Activated CD4-positive, alpha-beta memory T cell treated with anti-CD3 and anti-CD28 coated beads, Interleukin-2, amount 10 ng/mL, durations not matched to agents 7 days and 5 days (primary cell): ENCODE measurements at places on chromosomes 12 and 14. TPM values are rescaled to one million over a fixed set of nuclear protein-coding genes. Genes with fewer than 3 reads are reported as not detected.

DNA sequence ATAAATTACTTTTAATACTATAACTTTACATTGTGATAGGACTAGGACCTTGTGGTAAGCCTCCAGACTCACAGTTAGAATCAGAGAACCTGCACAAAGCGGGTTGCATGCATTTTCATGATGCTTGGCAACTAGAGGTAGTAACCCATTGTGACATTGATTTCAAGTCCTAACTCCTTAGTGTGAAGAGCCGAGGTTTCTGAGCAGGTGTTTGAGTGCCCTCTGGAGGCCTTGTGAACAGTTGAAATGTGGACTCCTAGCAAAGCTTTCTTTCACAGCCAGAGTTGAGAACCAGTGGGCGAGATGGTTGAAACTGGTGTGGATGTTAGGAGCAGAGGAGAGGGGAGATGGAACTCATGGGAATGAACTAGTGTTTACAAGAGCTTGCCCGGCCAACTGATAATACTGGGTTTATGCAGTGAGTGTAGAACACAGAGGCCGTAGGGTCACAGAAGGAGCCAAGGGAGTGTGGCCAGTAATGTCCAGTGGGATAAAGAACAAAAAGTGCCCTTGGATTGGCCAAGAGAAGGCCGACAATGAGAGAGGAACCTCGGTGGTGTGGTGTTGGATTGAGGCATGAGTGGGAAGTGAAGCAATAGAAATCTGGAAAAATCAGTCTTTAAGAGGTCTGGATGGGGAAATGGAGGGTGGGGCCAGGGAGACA is 10.9 kb downstream of the ZNF664 start:
- H3K27ac ChIP-seq: no peak overlapping the region
- H3K27me3 ChIP-seq: no peaks in the 10 kb centered on the region
- H3K4me1 ChIP-seq: peaks cover 6% of the 10 kb centered on the region
- H3K4me3 ChIP-seq: no peak overlapping the region

Gene ABCC9
- not detected for total RNA-seq

DNA sequence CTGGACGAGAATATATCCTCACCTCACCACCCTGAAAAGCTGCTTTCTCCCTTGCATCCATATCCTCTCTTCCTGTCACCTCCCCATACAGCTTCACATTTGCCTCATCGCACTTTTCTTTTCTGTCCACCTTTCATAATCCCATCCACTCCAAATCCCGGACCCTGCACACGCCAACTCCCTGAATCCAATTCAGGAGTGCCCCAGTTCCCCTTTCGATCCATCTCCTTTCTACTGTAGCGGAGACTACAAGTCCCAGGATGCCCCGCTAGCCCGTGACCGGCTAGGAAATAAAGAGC is 2.5 kb downstream of the TMEM253 start:
- DNase-seq: no peak
- H3K27ac ChIP-seq: peak overlapping the region; percentile 78
- peaks cover 53% of the 10 kb centered on the region for H3K4me1 ChIP-seq
- H3K36me3 ChIP-seq: no peaks in the 10 kb centered on the region
- H3K4me3 ChIP-seq: peak overlapping the region; percentile 88

Gene MANSC4
- total RNA-seq: not detected

DNA sequence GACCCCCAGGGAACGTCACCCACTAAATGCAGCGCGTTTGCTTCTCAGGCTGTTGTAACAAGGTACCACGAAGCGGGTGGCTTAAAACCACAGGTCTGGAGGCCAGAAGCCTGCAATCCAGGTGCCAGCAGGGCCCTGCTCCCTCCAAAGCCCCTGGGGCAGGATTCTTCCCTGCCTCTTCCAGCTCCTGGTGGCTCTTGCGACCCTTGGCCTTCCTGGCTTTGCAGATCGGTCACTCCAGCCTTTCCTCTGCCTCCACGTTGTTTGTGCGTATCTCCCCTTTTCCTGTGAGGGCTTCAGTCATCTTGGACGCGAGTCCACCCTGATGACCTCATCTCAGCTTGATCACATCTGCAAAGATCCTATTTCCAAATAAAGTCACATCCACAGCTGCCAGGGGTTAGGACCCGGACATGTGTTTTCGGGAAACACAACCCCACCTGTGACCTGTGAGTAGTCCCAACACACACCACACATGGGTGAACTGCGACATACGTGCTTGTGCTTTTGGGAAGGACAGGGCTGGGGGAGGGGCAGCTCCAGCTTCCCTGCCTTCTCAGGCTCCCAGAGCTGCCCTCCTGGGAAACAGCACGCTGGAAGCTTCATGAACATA is 114.5 kb upstream of the NCOR2 start:
- no peaks in the 10 kb centered on the region for H3K36me3 ChIP-seq
- H3K27me3 ChIP-seq: peaks cover 7% of the 10 kb centered on the region
- H3K27ac ChIP-seq: no peak overlapping the region
- H3K4me1 ChIP-seq: peaks cover 29% of the 10 kb centered on the region

- H3K36me3 ChIP-seq: no peaks in the 10 kb centered on the region
- peak overlapping the region; percentile 79 for H3K27ac ChIP-seq
- no peaks in the 10 kb centered on the region for H3K27me3 ChIP-seq
- DNase-seq: peak; percentile 43
- peak overlapping the region; percentile 21 for H3K4me3 ChIP-seq
- peaks cover 86% of the 10 kb centered on the region for H3K4me1 ChIP-seq
These were observed 9.8 kb downstream of the CTDSP2 start for GRCh38 chr12:57836442-57837375.

- H3K4me1 ChIP-seq: peaks cover 28% of the 10 kb centered on the region
- H3K4me3 ChIP-seq: no peak overlapping the region
- no peak overlapping the region for H3K27ac ChIP-seq
- DNase-seq: no peak
- H3K36me3 ChIP-seq: no peaks in the 10 kb centered on the region
These were observed 2.3 kb upstream of the PRPH start for GRCh38 chr12:49292729-49293055.

Gene MFAP5
- not detected for total RNA-seq

GRCh38 chr12:57090924-57091637 is 2.2 kb downstream of the NAB2 start:
- no peaks in the 10 kb centered on the region for H3K27me3 ChIP-seq
- H3K36me3 ChIP-seq: peaks cover 24% of the 10 kb centered on the region
- no peak for DNase-seq
- H3K4me3 ChIP-seq: peak overlapping the region; percentile 31
- no peak overlapping the region for H3K27ac ChIP-seq

Gene ERP27
- 7.2 TPM for total RNA-seq

Gene P3H3
- total RNA-seq: 0.18 TPM

GRCh38 chr14:80845856-80846255 is 95.7 kb downstream of the CEP128 start:
- no peak overlapping the region for H3K27ac ChIP-seq
- no peak overlapping the region for H3K4me3 ChIP-seq
- H3K4me1 ChIP-seq: no peaks in the 10 kb centered on the region
- no peaks in the 10 kb centered on the region for H3K36me3 ChIP-seq
- DNase-seq: no peak

DNA sequence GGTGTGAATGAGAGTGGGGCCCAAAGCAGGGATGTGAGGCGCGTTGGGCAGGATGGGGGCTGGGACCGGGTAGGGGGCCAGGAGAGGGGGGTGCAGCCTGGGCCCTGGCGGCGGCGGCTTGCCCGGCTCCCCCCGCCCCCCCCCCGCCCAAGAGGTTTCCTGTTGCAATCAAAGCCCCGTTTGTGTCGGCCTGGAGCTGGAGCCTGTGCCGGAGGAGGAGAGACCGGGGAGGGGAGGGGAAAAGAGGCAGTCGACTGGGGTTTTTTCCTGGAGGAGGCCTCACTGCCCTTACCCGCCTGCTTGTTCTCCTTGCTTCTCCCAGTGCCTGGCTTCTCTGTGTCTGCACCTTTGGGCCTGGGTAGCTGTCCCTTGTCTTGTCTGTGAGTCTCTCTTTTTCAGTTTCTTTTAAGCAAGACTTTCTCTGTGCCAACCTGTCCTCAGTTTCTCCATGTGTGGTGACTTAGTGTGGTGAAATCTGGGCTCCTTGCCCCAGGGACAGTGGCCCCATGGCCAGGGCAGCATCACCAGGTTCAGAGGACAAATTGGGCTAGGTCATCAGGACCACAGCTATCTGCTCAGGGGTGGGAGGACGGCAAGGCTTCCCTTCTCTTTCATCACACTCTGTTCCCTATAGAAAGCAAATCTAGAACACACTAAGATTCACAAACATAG is 8.5 kb downstream of the RARG start:
- peaks cover 62% of the 10 kb centered on the region for H3K4me1 ChIP-seq
- no peak for DNase-seq
- H3K27ac ChIP-seq: peak overlapping the region; percentile 96
- H3K4me3 ChIP-seq: peak overlapping the region; percentile 50

Gene DNM1L
- 59.3 TPM for total RNA-seq

GRCh38 chr14:48401321-48401720 is 725.9 kb upstream of the MDGA2 start:
- H3K4me1 ChIP-seq: no peaks in the 10 kb centered on the region
- H3K36me3 ChIP-seq: no peaks in the 10 kb centered on the region
- no peak overlapping the region for H3K27ac ChIP-seq
- H3K4me3 ChIP-seq: no peak overlapping the region
- H3K27me3 ChIP-seq: no peaks in the 10 kb centered on the region
- no peak for DNase-seq
